Kidney glomerular epithelial cell (primary cell): ENCODE measurements at places on chromosomes 13 and 19.
A peak's percentile ranks its signal among the peaks of the same experiment; 100 is the strongest.

DNA sequence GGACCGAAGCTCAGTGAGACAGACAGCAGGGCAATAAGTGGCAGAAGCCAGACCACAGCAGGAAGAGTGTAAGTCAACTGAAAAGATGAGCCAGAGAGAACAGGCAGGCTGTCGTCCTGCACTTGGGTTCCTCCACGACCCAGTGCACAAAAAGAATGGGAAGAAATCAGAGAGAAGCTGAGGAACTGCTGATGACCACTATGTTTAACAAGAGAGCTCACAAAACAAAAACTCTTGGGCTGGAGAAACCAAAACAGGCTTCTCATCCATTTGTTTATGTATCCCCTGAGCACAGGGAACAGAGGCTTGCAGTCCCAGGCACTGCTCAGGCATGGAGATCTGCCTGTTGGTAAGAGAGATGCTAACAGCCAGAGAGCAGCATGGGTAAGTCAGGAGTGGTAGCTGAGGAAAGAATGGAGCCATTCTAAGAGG lies 14.0 kb downstream of the AKAP8L start:
- peak; percentile 80 for DNase-seq

GRCh38 chr19:3451451-3451866 lies 28.9 kb downstream of the SMIM24 start:
- peak; percentile 48 for DNase-seq

DNA sequence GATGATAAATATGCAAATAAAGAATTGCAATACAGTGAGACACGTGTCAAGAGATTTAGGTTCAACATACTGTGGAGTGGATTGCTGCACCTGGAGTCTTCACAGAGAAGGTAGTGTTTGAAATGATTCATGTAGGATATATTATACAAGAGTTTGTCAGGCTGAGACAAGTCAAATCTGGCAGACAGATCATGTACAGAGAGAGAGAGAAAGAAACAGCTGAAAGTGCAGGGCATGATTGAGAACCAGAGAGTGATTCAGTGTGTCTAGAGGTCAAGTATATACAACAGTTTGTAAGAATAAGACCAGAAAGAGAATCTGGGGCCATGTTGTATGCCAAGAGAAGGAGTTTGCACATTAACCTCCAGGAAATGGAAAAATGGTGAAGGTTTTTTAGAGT lies 2.1 kb upstream of the VWA8 start:
- no peak for DNase-seq

DNA sequence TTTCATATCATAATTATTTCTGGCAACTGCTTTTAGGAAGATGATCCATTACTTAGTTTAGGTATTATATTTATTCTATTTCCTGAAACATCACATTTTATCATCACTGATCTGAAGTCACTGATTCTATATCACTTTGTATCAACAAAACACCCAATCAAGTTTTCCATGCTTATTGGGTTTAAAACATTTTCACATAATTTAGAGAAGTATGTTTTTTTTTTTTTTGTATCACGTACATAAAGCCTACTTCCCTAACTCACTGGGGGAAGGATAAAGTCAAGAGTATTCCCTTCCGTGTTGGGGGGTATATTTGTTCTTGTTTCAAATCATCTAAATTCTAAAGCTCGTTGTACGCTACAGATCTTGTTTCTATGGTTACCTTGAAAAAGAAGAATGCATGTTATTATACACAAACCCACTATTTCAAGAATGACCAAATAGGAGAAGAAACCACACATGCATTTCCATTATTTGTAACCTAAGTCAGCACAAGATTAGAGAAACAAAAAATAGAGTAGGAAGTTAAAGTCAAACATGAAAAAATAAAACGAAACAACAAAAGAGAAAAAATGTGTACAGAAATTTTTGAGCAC lies 637.2 kb upstream of the MIR17HG start:
- no peak for DNase-seq

DNA sequence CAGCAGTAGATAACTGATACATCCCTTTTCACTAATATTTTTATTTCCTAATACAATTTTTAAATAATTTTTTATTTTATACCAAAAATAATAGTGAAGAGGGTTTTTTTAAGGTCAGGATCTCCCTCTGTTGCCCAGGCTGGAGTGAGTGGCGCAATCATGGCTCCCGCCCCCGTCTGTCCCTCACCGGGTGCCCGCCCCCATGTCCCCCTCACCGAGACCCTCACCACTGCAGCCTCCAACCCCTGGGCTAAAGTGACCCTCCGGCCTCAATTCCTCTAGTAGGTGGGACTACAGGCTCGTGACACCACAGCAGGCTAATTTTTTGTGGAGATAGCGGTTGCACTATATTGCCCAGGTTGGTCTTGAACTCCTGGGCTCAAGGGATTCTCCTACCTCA lies 17.8 kb upstream of the ZNF846 start:
- no peak for DNase-seq

DNA sequence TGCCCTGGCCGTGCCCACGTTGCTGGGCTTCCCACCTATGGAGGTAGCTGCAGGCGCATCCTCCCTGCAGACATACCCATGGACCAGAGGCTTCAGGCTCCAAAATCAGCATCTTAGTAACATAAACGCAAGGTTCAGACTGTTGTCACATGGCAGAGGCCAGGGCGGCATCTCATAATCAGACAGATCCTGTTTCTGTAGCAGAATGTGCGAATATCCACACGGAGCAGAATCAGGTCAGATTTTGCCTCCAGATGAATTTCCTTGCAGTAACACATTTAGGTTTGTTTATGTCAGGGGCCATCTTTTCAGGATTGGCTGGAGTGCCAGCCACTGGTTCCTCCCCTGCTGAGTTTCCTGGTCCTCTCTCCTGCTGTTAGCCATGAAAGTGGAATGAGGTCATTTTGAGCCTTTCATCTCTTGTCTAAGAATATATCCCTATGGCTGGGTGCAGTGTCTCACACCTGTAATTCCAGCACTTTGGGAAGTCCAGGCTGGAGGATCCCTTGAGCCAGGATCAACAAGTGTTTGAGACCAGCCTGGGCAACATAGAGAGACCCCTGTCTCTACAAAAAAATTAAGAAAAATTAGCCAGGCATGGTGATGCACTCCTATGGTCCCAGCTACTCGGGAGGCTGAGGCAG lies 20.5 kb downstream of the SMARCA4 start:
- DNase-seq, result no peak

DNA sequence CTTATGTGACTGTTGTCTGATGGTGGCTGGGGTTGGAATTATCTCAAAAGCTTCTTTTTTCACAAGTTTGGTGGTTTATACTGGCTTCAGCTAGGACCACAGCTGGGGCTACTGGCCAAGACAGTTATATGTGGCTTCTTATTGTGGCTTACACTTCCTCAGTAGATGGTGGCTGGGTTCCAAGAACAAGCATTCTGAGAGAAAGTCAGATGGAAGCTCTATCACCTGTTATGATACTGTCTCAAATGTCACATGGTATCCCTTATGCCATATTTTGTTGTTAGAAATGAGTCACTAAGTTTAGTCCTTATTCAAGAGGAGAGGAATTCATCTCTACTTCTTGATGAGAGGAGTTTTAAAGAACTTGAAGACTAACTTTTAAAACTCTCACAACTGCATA lies 41.6 kb downstream of the NDFIP2 start:
- DNase-seq, result no peak

- no peak for DNase-seq
These were observed 1.6 kb upstream of the PTGIR start for GRCh38 chr19:46626446-46626845.

- no peak for DNase-seq
These were observed 54.9 kb upstream of the SLITRK6 start for GRCh38 chr13:85853901-85854663.

DNA sequence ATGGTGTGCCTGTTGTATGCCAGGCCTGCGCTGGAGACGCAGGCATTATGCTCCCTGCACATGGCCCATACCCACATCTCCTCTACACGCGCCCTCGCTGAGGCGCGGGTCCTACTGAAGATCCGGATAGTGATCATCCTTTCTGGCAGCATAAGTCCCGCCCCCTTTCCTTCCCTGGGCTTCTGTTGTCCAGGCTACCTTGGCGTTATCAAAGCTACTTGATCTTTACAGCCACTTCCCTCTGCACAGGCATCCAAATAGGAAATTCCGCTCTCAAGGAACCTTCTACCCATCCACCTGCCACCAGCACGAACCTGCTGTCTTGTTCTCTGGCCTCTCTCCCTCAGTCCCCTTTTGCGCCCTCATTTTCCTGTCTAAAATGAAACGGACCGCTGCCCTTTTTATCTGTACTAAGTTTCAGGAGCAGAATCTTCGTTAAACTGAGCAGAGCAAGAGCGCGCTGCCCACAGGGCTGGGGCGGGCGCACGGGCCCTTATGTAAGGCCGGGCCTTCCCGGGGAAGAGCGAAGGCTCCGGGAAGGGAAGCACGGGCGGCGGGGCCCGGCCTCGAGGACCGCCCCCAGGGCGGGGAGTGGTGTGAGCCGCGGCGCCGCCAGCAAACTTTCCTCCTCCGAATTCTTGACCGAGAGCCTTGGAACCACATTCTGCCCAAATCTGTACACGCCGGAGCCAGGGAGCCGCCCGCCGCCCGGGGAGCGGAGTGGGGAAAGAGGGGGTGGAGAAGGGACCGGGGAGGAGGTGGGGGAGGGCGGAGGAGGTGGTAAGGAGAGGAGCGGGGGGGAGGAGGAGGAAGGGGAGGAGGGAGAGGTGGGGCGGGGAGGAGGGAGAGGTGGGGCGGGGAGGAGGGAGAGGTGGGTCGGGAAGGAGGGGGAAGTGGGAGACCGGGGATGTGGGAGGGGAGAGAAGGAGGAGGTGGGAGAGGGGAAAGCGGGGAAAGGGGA lies 920 bp upstream of the UBE2L5 start:
- DNase-seq, result peak; percentile 69

GRCh38 chr13:41897126-41897525 lies 63.8 kb downstream of the VWA8 start:
- no peak for DNase-seq

GRCh38 chr19:45746866-45747265 lies 13.6 kb downstream of the MEIOSIN start:
- no peak for DNase-seq

- no peak for DNase-seq
These were observed 1.9 kb downstream of the CIRBP start for GRCh38 chr19:1270854-1271527.

- DNase-seq, result peak; percentile 45
These were observed 42.1 kb downstream of the NAA16 start for GRCh38 chr13:41352935-41353840.

- no peak for DNase-seq
These were observed 16.1 kb downstream of the ZSWIM9 start for GRCh38 chr19:48186541-48186991.

DNA sequence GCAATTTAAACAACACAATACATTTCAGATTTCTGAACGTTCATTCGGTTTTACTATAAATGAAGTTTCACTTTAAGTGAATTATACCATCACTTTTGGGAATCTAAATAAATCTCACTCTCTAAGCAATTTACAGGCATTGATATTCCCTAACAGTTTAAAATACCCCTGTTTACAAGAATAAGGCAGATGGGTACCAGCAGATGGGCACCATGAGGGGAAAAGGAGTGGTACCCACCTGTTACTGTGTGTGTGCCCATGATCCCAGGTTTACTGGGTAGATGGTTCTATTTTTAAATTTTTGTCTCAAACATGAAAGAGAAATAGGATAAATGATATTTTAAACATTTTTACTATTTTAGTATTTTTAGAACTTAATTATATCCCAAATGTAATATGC lies 212.9 kb downstream of the PCDH9 start:
- no peak for DNase-seq

DNA sequence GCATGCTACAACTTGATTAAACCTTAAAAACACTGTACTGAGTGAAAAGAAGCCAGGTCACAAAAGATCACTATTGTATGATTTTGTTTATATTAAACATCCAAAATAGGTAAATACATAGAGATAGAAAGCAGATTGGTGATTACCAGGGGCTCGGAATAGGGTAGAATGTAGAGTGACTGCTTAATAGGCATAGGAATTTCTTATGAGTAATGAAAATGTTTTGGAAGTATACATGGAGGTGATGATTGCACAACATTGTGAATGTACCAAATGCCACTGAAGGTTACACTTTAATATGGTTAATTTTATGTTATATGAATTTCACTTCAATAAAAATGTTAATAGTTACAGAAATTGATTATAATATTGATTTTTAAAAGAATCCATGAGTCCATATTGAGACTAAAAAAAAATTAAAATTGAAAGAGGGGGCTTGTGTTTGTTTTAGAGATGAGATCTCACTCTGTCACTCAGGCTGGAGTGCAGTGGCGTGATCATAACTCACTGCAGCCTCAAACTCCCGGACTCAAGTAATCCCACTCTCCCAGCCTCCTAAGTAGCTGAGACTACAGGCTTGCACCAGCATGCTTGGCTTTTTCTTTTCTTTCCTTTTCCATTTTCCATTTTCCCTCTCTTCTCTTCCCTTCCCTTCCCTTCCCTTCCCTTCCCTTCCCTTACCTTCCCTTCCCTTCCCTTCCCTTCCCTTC lies 85.1 kb downstream of the FNDC3A start:
- DNase-seq, result no peak

DNA sequence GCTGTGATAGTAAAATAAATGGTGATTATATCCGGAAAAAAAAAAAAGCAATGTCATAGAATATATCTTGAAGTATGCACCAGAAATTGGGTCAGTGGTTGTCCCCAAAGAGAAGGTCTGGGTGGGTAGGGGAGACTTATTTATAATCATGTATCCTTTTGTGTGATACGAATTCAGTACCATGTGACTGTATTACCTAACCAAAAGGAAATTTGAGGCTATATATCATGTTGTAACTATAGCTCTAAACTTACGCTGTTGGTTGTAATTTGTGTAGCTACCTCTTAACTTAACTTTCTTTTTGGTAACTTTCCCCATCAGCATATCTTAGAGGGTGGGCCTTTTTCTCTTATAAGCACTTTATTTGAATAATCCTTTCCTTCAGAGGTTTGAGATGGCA lies 25.2 kb upstream of the KCTD4 start:
- no peak for DNase-seq

DNA sequence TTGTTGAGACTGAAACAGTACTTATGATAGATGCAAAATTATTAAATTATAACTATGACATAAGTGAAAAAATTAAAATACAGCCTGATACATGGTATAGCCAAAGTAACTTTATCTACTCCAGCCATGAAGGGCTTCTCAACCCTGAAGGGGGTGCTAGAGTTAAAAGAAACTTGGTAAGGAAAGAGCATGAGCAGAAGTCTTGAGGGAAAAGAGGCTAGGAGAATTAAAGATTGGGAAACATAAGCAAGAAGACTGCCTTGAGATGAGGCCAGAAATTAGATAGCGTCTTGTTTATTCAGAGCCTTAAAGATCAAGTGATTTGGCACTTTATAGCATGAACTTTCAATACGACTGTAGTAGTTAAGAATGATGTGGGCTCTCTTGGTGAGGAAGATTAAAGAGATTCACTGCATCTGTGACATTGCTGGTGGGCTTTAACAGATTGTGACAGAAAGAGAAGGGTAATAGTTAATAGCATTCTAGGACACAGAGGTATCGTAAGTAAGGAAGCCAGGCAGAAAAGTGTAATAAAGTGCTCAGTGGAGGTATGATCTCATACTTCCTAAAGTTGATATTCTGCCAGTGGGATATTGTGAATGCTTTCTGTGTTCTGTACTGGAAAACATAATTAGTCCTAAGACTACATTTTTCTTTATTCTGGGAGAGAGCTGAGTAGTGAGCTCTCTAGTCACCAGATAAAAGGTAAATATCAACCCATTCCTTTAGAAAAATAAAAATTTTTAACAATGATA lies 385.4 kb upstream of the PRR20A start:
- DNase-seq, result no peak
